ENCODE measurements at places on chromosomes 1 and 21. TPM values are rescaled to one million over a fixed set of nuclear protein-coding genes. Genes with fewer than 3 reads are reported as not detected.

Gene SLAMF7
- total RNA-seq, result 1.8 TPM

Gene HOOK1
- total RNA-seq, result 0.24 TPM

Gene ITLN1
- total RNA-seq, result not detected

Gene TMED5
- total RNA-seq, result 33.0 TPM

Gene DCST1
- not detected for total RNA-seq

Gene SPATA1
- 0.88 TPM for total RNA-seq

Gene LCE3D
- 0.59 TPM for total RNA-seq

Gene KRTAP12-3
- not detected for total RNA-seq

Gene SPRR3
- total RNA-seq, result 0.22 TPM

Gene GLIS1
- total RNA-seq, result not detected

Gene IKBKE
- total RNA-seq, result 7.4 TPM

Gene ZNF697
- total RNA-seq, result 1.6 TPM

Gene BMP8B
- 4.2 TPM for total RNA-seq

Gene OR10J4
- not detected for total RNA-seq

Gene DNAI4
- total RNA-seq, result 1.0 TPM

Gene C8B
- total RNA-seq, result not detected

Gene C1orf105
- 0.07 TPM for total RNA-seq

Gene CHODL
- total RNA-seq, result not detected

Gene HLCS
- total RNA-seq, result 7.2 TPM

Gene ARHGEF10L
- total RNA-seq, result 4.9 TPM

Gene FMN2
- total RNA-seq, result 5.2 TPM

Gene CITED4
- 62.6 TPM for total RNA-seq

Gene LDLRAD1
- not detected for total RNA-seq
